Fibroblast of skin of right quadriceps (primary cell): ENCODE measurements at places on chromosomes 5 and 9.
A peak's percentile ranks its signal among the peaks of the same experiment; 100 is the strongest.

DNA sequence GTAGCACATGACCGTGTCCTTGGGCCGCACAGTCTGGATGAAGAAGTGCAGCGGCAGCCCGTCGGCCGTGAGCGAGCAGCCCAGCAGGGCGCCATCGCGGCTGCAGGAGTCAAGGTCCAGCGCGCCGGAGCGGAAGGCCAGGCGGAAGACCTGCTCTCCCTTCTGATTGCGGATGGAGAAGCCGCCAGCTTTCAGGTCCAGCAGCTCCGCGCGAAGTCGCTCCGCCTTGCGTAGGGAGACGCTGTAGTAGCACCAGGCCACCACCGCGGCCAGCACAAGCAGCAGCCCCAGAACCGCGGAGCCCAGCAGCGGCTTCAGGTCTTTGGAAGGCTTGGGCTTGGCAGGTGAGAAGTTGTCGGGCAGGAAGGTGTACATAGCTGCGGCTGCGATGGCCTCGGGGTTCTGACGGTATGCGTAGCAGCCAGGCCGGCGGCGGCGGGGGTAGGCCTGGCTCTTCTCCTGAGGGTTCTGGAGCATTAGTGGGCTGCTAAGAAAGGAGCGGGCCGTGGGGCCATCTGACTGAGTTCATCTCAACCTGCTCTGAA is 4.2 kb downstream of the MYORG start:
- no peak for DNase-seq

DNA sequence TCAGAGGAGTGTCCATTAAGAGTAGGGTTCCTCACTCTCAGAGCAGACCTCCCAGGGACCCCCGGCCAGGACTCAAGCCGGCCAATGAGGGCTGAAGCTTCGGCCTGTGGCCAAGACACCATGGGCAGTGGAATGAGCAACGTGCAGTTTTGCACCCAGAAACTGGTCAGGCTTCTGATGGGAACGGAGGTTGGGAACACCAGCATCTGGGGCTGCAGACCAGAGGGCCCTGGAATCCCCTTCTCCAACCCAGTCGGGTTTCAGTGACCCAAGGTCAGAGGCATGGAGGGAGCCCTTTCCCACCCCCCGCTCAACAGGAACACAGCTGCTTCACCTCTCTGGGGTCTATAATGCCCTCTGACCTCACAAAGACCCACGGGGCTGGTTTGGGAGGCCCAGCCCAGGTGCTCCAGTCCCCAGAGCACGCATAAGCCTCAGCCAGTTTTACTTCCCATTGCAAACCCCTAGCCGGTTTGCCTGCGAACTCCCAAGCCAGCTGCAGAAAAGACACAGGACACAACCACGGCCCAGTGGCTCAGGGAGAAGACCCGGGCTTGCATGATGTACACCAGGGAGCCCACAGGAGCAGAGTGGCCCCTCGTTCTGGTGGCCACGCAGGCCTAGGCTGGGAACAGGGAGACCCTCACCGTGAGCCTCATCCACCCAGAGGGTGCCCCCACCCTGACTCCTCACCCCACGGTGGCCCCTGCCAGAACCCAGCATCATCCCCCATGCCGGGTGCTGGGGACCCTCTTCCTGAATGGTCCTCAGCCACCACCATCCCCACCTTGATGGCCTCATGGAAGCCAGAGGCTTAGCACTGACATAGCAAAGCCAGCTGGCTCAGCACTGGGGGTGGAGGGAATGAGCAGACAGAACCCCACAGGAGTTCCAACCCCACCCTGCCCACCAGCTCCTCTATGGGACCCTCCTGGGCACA is 30.6 kb downstream of the VAV2 start:
- no peak for DNase-seq

- peak; percentile 55 for DNase-seq
Measured at GRCh38 chr9:115941561-115942315, 211.9 kb upstream of the PAPPA start.

DNA sequence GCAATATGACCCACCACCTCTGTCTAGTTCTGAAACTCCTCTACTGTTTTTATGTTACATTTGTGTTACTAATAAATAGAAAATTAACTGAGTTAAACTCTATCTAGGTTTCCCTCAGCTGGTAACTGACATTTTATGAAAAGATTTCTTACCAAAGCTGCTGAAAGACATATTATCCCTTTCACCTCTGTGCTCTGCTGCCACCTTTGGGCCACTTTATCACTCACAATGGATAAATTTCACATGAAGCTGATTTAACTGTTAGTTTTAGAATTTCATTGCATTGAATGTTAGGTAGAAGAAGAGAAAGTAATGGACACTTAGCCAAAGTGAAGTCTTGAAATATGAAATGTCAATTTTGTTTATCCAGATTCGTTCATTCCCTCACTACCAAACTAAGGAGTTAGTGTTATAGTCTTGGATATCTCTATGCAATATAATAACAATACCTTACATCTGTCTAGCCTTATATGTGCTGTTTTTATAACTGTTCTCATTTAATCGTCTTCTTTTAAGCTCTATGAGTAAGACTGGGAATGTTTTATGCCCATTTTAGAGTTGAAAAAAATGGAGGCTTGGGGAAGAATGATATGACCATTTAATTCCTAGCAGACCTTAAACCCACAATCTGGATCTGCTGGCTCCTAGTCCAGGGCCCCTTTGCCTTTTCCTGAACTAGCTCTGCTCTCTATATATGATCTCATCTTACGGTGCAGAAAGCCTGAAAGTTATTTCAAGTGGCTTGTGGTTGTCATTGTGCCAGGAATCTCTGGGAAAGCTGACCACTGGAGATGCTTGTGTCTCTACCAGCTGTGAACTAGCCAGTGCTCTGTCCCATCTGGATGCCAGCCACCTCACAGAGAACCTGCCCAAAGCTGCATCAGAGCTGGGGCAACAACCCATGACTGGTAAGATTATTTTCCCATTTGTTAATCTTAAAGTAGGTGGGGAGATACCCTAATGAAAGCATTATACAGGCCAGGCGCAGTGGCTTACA is 97.1 kb downstream of the GOLPH3 start:
- DNase-seq = peak; percentile 57

DNA sequence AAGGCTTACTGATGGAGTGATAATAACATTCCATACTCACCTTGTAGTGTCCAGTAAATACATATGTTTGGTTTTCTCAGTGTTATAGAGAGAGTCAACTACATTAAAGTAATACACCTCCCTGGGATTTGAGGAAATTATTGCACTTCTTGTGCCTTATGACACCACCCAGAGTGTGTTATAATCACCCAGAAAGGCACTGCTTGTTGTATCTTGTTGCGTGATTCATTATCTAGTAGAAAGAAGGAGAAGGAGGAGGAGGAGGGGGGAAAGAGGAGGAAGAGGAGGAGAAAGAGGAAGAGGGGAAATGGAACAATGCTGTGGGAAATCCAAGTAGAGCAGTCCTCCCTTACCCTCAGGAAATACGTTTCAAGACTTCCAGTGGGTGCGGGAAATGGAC is 661.8 kb upstream of the WWC1 start:
- no peak for DNase-seq

- no peak for DNase-seq
Measured at GRCh38 chr9:137492464-137493363, 33.6 kb upstream of the NSMF start.
